HCEC 1CT (cell line): ENCODE measurements at places on chromosomes 4 and X.

DNA sequence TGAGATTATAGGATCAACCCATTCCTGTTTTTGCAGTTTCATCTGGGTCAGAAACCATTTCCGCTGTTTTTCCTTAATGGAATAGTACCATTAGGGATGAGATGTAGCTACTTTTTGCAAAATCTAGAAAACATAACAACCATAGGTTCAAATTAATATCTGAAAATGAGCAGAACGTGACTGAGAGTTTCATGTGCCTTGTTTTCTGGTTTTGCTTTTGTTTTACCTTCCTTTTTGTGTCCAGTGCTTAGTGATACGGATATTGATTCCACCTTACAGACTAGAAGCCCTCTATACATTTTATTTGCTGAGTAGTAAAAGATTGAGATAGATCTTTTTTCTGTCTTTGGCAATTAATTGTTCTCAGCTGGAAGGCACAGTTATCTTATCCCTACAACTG is 46.5 kb downstream of the SNX25 start:
- no peak for DNase-seq

- DNase-seq: no peak
Observed at GRCh38 chr4:148693913-148694649, 251.9 kb upstream of the NR3C2 start.

- no peak for DNase-seq
Observed at GRCh38 chrX:9871701-9872268, 85.6 kb downstream of the SHROOM2 start.

DNA sequence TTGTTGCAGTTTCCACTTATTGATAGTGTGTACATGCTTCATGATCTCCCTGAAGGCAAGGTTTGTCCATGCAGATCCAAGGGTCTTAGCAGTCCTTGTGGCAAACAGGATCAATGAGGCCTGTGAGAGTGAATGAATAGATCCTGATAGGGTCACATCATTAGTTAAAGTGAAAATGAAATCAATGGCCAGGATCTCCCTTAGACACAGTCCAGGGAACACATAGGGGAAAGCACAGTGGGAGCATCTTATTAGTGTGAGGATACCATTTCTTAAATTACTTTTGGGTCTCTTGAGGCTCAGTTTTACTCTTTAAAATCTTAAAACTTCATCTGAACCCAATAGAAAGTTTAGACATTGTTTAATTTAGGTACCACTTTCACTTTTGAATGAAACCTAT is 59.3 kb downstream of the ARHGAP6 start:
- DNase-seq: no peak

- DNase-seq: no peak
Observed at GRCh38 chr4:1327526-1328266, 19.3 kb upstream of the UVSSA start.

- peak; percentile 11 for DNase-seq
Observed at GRCh38 chrX:119121341-119121740, 6.3 kb downstream of the KIAA1210 start.

- DNase-seq: no peak
Observed at GRCh38 chr4:66949419-66949818, 595.9 kb downstream of the CENPC start.

GRCh38 chrX:1384658-1385252 is 7.2 kb downstream of the SLC25A6 start:
- no peak for DNase-seq

- DNase-seq: no peak
Observed at GRCh38 chr4:5460106-5460801, 248.1 kb downstream of the EVC2 start.

GRCh38 chrX:136850441-136851175 is 29.9 kb downstream of the RBMX start:
- no peak for DNase-seq

DNA sequence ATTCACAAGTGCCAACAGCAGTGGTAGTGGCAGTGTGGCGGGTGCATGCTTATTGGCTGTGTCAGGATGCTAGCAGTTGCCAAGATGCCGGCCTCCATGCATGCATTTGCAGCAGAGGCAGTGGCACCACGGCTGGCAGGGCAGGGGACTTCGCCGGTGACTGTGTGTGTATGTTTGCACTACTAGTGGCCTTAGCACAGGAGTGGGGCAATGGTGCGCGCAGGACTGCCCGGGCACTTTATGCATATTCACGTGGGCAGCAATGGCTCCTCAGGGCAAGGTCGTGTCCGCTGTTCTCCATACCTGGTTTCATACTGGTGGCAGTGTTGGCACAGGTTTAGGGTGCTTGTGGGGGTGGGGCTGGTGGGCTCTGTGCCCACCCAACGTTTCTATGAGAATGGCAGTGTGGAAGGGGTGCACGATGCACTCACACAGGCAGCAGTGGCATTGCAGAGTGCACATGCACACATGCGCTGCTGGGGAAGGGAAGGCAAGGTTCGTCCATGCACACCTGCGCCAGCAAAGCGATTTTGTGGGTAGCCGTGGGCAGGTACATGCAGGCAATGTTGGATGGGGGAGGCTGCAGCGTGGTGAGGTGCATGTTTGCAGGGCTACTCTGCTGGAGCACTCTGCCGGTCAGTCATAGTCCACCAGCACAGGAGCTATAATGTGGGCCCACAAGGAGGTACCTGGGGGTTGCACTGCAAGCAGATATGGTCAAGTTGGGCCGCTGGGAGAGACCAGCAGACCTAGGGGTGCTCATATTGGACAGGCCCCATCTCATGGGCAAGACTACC is 338.9 kb upstream of the TECRL start:
- no peak for DNase-seq

DNA sequence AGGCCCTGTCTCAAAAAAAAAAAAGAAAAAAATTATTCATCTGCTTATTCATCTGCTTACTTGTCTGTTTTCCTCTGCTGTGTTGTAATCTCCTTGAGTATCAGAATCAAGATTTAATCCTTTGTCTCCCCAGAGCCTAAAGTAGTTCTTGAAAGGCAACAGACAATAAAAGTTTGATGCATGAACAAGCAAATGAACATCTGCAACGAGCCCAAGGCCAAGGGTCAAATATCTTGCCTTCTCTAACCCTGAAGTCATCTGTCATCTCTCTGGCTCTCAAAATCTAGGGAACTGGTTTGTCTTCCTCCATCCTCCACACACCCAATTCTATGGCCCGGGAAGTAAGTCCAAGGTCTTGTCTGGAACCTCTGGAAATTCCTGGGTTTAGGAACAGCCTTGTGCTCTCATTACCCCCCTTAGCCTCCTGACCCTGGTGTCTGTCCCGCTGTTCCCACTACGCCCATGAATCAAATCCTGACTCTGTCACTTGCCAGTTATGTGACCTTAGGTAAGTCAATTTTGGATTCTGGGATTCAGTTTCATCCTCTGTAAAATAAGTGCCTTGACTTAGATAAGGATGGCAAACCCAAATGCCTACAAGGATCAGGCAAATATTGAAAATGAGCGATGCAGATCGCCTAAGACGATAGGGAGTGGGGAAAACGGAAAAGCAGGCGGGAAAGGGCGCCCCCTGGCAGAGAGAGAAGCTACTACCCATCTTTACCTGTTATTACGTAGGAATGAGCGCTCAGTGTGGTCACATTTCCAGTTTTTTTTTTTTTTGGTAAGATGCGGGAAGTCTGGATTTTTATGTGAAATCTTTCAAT is 102.7 kb upstream of the DHX15 start:
- DNase-seq: peak; percentile 14

GRCh38 chr4:147056940-147057610 is 111.4 kb upstream of the TTC29 start:
- peak; percentile 21 for DNase-seq

DNA sequence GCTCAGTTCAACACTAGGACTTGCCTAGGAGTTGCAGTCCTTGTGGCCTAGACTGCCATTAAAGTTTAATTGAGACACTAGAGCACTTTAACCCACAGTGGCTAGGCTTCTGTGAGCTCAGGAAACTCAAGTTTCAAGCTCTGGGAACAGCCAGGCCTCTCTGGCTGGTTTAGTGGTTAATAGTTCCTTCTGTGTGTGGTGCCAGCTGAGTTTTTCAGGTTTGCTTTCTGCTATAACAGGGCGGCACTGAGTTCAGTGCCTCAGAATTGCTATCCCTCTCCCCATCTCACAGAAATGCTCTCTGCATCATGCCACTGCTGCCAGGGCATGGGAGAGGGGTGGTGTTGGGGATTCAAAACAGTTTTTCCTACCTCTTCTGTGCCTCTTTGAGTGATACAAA is 15.9 kb downstream of the MMAA start:
- DNase-seq: no peak

DNA sequence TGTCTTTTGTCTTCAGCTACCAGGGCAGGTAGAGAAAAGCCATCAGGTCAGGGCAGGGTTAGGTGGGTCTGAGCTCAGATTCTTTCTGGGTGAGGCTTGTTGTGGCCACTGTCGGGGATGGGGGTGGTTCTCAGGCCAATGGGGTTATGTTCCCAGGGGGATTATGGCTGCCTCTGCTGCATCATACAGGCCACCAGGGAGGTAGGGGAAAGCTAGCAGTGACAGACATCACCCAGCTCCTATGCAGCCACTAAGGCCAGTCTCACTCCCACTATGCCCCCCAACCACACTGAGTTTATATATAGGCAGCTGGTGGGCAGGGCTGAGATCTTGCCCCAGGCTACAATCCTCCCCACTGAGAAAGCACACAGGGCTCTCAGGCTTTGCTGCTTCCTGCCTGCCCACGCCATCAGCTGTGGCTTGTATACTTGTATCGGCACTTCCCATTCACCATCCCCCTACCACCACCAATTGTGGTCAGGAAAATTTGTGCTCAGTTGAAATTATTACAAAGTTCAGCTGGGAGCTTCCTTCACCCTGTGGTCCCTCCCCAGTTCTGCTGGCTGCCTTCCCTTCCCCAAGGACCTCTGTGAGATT is 72.6 kb upstream of the PTPN13 start:
- DNase-seq: no peak

GRCh38 chr4:24763631-24764297 is 31.6 kb upstream of the SOD3 start:
- no peak for DNase-seq

DNA sequence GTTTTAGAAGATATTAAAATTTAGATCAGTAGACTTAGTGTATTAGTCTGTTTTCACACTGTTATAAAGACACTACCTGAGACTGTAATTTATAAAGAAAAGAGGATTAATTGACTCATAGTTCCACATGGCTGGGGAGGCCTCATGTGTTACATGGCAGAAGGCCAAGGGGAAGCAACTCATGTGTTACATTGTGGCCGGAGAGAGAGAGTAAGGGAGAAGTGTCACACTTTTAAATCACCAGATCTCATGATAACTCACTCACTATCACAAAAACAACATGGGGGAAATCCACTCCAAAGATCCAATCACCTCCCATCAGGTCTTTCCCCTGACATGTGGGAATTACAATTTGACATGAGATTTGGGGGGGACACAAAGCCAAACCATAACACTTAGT is 1159.7 kb upstream of the PCDH7 start:
- no peak for DNase-seq

DNA sequence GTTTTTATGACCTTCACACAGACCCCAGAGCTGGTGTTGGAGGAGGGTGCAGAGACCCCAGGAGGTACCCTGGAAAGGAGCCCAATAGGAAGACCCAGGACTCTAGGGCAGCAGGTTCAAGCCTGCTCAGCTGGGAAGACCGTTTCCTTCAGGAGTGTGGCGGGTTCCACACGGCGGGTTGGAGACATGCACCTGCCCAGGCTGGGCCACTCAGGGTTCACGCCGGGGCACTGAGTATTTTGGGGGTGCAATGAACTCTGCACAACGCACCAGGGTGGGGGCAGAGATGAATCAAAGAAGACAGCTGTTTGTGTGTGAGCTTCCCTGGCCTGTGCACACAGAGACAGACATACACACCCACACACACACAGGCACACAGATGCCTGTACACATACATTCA is 52.5 kb upstream of the PPP2R3B start:
- DNase-seq: no peak

GRCh38 chrX:115214151-115214550 is 19.7 kb downstream of the LRCH2 start:
- no peak for DNase-seq

DNA sequence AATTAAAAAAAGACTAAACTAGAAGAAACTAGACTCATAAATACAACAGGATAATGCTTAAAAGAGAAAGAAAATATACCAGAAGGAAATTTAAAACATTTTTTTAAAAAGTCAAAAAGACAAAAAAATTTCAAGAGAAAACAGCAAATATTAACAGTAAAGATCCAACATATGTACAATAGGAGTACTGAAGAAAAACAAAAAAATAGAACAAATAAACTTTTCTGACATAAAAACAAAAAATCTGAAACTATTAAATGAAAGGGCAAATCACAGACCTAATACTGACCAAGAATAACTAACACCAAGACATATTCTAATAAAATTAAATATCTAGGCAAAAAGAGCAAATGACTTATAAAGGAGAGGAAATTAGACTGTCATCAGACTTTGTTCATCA is 11.5 kb downstream of the DNAJB14 start:
- peak; percentile 9 for DNase-seq

GRCh38 chr4:21709031-21709430 is 239.5 kb downstream of the KCNIP4 start:
- no peak for DNase-seq

GRCh38 chr4:102808009-102808408 is 19.3 kb downstream of the UBE2D3 start:
- no peak for DNase-seq

DNA sequence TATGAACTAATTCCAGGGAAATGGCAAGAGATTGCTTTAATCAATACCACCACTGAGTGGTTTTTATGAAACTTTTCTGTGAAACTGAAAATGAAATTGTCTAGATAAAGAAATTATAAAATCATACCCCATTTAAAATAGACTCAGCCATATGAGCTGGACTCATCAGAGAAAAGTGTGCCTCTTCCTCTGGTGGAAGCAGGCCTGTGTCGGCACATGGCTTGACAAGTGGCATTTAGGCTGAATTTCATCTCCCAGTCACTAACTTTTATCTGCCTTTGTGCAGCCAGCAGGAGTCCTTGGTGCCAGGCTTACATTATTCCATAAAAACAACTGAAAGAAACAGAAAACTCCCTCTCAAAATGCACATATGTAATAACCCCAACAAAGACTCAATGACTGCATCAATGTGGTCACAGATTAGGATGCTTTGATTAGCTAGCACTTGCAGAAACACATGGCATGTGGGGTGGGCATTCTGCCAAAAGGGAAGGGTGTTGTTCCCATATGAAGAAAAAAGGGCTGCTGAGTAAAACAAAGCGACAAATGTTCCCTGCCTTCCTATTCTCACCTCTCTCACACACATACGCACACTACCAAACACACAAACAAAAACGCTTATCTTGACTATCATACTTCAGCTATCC is 232.3 kb downstream of the PABPC4L start:
- no peak for DNase-seq

GRCh38 chr4:80360084-80360483 is 24.6 kb downstream of the CFAP299 start:
- no peak for DNase-seq

- no peak for DNase-seq
Observed at GRCh38 chr4:10732235-10732913, 47.8 kb upstream of the CLNK start.

DNA sequence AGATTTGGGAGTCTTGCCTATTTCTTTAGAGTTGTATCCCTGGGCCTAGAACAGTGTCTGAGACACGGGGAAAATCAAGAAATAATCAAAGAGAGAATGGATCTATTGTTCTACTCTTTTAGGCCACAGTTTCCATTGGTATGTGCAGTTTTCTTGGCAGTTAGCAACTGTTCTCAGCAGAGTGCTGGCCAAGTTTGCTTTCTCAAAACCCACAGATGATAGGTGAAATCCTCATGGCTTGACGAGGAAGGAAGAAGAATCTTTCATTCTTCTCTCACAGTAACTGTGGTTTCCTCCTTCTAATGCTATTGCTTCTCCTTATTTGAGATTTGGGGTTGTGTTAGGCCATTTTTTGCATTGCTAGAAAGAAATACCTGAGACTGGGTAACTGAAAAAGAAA is 42.2 kb downstream of the AGA start:
- DNase-seq: no peak

- DNase-seq: no peak
Observed at GRCh38 chr4:10690185-10690907, 5.8 kb upstream of the CLNK start.
